ENCODE measurements at places on chromosomes 2 and 18. TPM values are rescaled to one million over a fixed set of nuclear protein-coding genes. Genes with fewer than 3 reads are reported as not detected.
A peak's percentile ranks its signal among the peaks of the same experiment; 100 is the strongest.

DNA sequence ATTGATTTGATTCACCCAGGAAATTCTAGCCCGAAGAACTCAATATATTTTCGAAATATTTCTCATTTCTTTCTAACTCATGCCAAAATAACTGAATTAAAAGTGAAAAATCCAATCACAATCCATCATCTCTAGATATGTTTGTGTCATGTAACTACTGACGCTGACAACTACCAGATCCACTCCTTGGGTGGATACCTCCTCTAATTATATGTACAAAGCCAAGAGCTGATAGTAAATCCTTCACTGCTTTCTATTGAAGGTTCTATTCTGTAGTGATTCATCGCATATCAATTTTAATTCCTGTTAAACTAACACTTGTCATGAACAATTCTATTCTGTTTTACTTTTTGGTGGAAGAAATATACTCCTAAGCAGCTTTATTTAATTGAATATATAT lies 1056.6 kb upstream of the NXPH2 start:
- no peak for DNase-seq

DNA sequence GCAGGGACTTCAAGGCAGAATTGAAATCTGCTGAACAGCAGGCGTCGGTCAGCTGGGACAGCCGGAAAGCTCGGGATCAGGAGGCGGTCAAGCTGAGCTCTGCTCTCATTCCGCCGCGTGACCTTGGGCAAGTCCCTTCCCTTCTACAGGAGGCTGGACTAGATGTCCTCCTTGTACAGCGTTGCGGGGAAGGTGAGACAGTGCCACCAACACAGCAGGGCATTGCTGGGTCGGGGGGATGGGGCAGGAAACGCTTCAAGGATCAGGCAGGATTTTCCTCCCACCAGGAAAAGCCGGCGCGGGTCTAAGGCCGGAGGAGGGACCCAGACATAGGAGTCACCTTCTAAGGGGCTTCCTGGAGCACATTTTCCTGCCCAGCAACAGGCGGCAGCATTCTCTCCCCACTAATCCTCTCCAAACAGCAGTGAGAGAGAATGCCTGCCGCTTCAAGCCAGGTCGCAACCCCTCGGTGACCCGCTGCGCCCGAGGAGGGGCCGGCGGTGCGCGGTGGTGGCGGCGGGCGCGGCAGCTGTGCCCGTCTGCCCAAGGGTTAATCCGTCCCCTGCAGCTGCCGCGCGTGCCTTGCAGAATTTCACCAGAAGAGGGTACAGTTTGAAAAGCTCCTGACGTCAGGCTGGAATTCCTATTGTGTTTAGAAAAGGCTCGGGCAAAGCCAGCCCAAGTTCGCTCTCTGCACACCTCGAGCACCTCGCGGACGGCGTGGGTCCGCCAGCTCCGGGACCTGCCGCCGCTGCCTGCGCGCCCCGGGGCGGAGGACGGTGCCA lies at the start of gene KCNF1:
TSS of gene KCNF1 (plus strand) at position 644 of the 785 bp plus-strand sequence. CDS start 493 bp downstream, outside the sequence.
- DNase-seq, result peak; percentile 74

The DYNAP gene
- total RNA-seq, result 1.0 TPM

The LYG2 gene
- total RNA-seq, result not detected

GRCh38 chr2:164756773-164757172 lies 84.8 kb downstream of the COBLL1 start:
- DNase-seq, result no peak

- DNase-seq, result peak; percentile 80
These were observed 261.0 kb downstream of the NYAP2 start for GRCh38 chr2:225660262-225661131.

GRCh38 chr2:68119504-68119903 lies 38.2 kb upstream of the PNO1 start:
- no peak for DNase-seq

- no peak for DNase-seq
These were observed 123.0 kb upstream of the CCDC150 start for GRCh38 chr2:196516564-196516963.

- DNase-seq, result no peak
These were observed 47.4 kb downstream of the ZNF385B start for GRCh38 chr2:179814050-179814449.
